ENCODE measurements at places on chromosomes 7 and 10. TPM values are rescaled to one million over a fixed set of nuclear protein-coding genes. Genes with fewer than 3 reads are reported as not detected.

The ABCB1 gene
- total RNA-seq = 2.3 TPM

The KNDC1 gene
- not detected for total RNA-seq

The PLCE1 gene
- not detected for total RNA-seq

DNA sequence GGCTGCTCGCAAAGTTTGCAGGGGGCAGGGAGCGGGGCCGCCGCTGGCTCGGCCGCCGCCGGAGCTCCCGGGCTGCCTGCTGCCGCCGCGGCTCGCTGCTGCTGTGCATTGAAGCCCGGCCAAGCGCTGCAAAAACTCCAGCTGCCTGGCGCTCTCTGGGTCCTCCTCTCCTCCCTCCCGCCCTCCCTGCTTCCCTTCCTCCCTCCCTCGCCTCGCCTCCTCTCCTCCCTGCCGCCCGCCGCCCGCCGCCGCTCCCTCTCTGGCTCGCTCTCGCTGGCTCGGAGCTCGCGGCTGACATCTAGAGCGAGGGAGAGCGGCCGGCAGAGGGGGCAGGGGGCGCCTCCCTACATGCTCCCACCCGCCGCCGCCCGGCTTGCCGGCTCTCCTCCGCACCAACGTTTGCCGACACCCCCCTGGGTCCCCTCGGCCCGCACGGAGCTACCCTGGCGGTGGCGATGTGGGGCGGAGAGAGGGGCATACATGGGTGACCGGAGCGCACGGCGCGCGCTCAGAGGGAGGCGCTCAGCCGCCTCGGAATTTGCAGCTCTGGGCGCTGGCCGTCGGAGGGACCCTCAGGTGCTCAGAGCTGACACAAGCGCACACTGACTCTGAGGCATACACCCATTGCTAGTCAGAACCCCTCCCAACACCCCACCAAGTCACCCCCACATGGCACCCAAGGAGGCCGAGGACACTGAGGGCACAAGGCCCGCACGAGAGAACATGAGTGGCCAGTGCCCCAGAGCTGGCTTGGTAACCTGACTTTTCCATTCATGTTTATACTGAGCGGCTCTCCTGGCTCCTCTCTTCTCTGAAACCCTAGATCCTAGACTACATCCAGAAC is 1.2 kb upstream of the PLXNA4 start:
- H3K4me1 ChIP-seq = peaks cover 9% of the 10 kb centered on the region
- no peaks in the 10 kb centered on the region for H3K36me3 ChIP-seq
- DNase-seq = peak; percentile 28

DNA sequence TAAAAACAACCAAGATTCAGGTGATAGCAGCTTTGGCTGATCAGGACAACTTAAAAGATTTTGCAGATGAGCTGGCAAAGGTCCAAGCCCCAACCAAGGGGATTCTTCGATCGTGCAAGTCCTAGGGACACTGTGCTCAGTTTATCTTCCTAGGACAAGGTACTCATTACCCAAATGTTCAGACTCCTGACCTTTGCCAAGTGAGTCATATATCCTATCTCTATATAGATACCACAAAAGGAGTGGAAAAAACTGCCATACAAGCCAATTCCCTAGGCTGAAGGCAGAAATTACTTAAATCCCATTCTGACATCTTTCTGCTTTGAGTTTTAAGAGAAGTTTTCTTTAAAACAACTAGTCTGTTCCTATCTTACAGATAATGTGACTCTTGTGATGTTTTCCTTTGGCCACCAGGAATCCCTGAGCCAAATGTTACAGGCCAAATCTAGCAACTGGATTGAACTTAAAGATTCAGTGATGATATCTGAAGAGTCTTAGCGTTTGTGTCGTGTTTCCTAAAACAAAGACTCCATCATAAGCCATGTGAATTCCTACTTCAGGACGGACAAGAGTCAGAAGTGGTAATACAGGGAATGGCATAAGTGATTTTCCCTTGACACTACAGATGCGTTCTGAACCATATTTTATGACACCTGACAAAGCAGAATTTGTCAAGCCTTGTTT is 142.6 kb upstream of the ASAH2 start:
- peaks cover 30% of the 10 kb centered on the region for H3K4me1 ChIP-seq
- peaks cover 5% of the 10 kb centered on the region for H3K36me3 ChIP-seq
- H3K4me3 ChIP-seq = no peak overlapping the region
- no peak for DNase-seq

DNA sequence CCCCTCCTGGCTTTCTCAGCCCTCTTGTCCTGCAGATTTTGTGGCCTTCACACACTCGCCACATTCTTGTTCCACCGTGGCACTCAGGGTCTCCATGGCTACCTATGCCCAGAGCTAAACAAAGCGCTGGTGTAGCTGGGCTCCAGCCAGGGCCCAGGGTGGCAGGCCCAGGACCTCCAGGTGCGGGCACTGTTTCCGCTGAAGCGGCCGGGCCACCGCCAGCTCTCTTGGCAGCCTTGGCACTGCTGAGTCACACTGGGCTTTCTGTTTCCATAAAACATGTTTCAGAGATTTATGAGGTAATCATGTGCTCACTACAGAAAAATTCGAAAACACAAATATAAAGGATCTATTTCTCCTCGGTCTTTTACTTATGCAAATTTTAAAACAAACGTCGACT is 51.3 kb downstream of the AOC1 start:
- H3K36me3 ChIP-seq = no peaks in the 10 kb centered on the region
- peaks cover 17% of the 10 kb centered on the region for H3K27me3 ChIP-seq
- DNase-seq = peak; percentile 33
- no peak overlapping the region for H3K27ac ChIP-seq
- peaks cover 3% of the 10 kb centered on the region for H3K4me1 ChIP-seq

All from activated naive CD4-positive, alpha-beta T cell treated with anti-CD3 and anti-CD28 coated beads for 36 hours (primary cell).